NCI-H510A (cell line): ENCODE measurements at places on chromosomes 1 and 21.
A peak's percentile ranks its signal among the peaks of the same experiment; 100 is the strongest.

GRCh38 chr1:9494936-9495758, 44.1 kb upstream of the SLC25A33 start:
- DNase-seq, result peak; percentile 78

DNA sequence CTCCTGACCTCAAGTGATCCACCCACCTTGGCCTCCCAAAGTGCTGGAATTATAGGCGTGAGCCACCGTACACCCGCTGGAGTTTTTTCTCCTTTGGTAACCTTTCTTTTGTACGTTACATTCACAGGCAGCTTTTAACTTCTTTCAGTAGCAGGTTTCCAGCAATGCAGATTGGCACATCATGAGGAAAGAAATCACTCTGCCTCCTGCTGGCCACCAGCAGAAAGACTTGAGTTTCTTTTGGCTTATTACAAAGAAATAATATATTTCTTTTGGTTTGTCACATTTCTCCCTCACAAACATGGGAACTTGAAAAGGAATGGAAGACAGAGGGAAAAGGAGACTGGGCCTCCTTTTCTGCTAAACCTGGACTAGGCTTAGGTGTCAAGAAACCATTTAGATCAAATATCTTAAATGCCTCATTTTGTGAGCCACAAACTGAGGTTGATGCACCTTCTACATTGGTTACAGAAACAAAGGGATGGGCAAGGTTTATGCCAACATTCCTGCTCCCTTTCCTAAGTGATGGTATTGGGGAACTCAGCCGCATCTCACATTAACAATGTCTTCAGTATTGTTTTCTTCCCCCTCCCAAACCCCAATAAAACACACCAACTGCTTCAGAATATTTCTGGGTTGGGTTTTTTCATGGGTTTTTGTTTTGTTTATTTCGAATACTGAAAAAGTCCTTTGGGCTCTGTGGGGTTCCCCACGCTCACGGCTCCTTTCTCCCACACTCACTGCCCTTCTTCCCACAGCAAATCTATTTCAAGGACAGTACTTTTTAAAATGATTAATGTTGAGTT, 7.7 kb downstream of the ENSA start:
- no peak for DNase-seq

GRCh38 chr21:29155118-29155932, 24.9 kb downstream of the MAP3K7CL start:
- DNase-seq, result no peak

DNA sequence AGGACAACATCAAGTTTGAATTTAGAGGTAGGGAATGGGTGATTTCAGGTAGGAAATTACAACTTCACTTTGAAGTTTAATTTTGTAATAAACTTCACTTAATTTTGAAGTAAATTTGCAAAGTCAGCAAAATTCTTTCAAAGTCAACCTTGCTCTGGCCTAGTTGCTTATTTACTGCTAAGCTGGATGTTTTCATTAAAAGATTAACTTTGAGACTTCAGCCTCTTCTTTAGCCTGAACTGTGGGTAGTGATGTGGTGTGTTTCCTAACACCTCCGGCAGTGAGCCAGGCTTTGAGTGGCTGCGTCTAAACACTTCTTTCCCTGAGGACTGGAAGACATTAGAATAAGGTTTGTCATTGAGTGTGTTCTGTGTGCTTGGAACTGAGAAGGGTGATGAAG, at the start of gene HAO2:
HAO2 (plus strand) TSS at position 232 of the 400 bp plus-strand sequence. CDS start 12,301 bp downstream, outside the sequence.
- DNase-seq, result no peak

- DNase-seq, result no peak
Observed at GRCh38 chr1:232998138-232998537, 47.7 kb downstream of the NTPCR start.

- DNase-seq, result no peak
Observed at GRCh38 chr1:21550097-21550496, 40.9 kb downstream of the ALPL start.

- DNase-seq, result no peak
Observed at GRCh38 chr21:32930673-32931072, 95.1 kb upstream of the OLIG2 start.

DNA sequence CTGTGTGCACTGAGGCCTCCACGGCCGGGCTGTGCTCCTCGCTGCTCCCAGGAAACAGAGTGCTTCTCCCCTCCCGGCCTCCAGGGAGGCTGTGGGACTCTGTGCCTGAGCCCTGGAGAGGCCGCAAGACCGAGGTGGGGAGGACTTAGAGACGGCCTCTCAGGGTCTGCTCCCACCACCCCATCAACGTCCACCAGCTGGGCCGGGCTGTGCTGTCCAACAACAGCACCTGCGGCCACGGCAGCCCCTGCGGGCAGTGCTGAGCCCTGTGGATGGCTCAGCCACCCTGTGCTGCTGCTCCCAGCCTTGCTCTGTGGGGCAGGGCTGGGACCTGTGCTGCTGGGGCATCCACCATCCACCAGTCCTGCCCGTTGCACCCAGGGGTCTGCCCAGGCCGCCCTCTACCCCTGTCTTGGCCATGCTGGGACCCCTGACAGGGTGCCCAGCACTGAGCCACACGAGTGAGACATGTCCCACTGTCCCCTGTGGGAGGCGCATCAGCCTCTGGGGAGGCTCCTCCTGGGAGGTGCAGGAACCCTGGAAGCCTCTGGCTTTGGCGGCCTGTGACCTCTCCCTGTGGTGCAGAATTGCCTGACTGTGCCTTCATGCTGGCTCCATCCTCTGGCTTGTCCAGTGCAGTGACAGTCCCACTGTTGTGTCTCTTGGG, 31.2 kb upstream of the LRRC3 start:
- no peak for DNase-seq
